ENCODE measurements at places on chromosomes 2 and 18. TPM values are rescaled to one million over a fixed set of nuclear protein-coding genes. Genes with fewer than 3 reads are reported as not detected.

The MCEE gene
- total RNA-seq = 39.8 TPM

The PPP4R3B gene
- 80.1 TPM for total RNA-seq

The XDH gene
- 0.21 TPM for total RNA-seq

The DIS3L2 gene
- 34.7 TPM for total RNA-seq

The RGPD4 gene
- total RNA-seq = not detected

The ATP6V1C2 gene
- total RNA-seq = 12.1 TPM

The GKN1 gene
- total RNA-seq = not detected

The IL1B gene
- 0.21 TPM for total RNA-seq

The KLHL30 gene
- 58.4 TPM for total RNA-seq

The HRH4 gene
- total RNA-seq = 0.21 TPM

The ASB18 gene
- 3.5 TPM for total RNA-seq

The SNORC gene
- 0.41 TPM for total RNA-seq

The CGREF1 gene
- 1.6 TPM for total RNA-seq
